Epithelial cell of esophagus (primary cell): ENCODE measurements at places on chromosomes 12 and 14.
A peak's percentile ranks its signal among the peaks of the same experiment; 100 is the strongest.

DNA sequence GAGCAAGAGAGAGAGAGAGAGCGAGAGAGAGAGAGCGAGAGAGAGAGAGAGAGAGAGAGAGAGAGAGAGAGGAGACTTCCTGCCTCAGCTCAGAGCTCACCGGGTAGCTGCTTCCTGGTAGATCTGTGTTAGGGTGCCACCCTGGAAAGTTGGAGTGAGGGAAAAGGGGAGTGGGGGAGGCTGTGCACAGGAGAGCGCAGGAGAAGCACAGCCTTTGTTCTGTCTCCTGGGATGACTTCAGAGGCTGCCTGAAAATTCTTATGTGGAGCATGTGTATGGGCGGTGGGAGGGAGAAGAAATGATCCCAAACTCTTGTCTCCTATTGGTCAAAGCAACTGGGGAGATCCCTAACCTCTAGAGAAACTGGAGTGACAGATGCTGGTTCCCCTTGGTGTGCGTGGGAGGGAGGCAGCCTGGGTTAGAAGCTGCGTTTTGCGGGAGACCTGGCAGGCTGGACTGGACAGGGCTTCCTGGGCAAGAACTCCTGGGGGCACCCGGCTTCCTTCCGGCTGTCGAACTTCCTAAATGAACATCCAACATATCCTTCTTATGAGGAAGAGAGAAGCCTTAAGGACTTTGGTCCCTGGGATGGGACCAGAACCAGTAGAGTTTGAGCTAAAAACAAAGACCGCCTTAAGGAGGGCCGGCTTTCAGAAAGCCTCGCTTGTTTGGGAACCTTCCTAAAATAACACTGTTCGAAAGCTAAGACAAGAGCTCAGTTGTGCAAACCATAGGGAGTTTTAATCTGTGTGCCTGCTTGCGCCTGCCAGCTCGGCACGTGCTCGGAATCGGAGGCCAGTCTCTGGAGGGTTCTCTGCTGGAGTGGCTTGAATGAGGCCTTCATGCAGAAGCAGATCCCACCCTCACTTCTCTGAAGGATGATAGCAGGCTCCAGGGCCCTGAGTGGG lies 30.4 kb upstream of the BEGAIN start:
- DNase-seq: no peak

GRCh38 chr12:62299617-62300016 lies 39.4 kb downstream of the USP15 start:
- DNase-seq: no peak

- no peak for DNase-seq
Measured at GRCh38 chr14:78721756-78722480, 551.7 kb downstream of the NRXN3 start.

DNA sequence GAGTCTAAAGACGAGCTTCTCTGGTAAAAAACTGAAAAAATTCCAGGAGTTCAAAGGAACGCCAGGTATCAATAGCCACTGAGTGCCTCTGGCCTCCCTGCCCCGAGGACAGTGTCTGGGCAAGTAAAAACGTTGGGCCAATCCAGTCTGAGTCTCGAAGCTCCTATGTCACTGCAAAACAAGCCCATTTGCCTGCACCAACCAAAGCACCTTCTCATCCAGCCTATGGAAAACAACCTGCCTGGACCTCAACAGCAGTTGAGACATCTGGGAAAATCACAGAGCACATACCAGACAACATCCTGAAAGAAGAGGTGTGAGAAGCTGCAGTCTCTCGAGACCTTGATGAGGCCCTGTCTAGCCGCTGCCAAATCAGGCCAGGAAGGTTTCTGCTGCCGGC lies 56.6 kb downstream of the RNF34 start:
- DNase-seq: peak; percentile 34

- no peak for DNase-seq
Measured at GRCh38 chr12:84624601-84625000, 288.0 kb downstream of the SLC6A15 start.

DNA sequence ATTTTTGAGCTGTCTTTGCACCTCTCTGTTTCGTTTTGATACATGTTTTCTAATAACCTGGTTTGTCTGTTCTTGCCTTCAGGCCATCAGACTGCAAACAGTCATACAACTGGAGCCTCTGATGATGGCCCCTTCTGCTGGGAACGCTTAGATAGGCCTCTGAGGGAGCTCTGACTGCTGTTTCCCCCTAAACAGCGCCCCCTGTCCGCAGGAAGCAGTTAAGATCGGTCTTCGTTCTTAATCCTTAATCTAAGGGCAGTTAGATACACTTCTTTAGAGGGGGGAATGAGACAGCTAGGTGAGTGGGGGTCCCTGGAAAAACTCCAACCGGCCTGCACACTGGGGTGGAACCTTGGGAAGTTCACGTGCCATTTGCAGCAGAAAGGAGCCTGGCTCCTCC lies 1338.8 kb upstream of the SEL1L start:
- DNase-seq: peak; percentile 15

DNA sequence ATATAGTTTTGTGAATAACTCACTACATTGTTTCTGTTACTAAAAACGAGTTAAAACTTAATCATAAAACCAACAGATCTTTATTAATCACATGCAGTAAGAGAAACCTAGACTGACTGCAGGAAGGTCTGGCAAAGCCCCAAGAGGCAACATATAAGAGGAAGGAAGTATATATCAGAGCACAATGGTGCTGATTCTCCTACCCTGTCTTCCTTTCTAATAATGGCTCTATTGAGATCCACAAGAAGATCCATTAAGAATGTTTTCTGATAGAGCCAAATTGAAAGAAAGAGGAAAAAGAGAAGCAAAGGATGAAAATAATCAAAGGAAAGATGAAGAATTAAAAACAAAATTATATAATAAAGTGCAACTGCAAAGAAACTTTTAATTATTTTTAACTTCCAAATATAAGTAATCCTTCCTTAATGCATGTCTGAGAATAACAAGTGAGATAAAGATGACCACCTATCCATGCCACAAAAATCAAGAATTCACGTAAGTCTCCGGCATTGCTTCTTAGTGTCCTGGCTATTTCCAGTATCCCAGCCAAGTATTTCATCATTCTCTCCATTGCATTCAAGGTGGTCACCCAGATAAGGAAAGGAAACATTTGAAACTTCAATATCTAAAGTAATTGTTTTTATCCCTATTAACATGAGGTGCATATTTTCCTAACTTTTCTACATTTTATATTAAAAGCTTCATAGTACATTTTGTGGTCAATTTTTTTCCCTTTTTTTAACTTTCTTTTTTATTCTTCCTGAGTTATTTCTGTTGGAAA lies 62.2 kb downstream of the SOX5 start:
- DNase-seq: peak; percentile 4

GRCh38 chr14:79947440-79948054 lies 263.8 kb downstream of the DIO2 start:
- DNase-seq: no peak

DNA sequence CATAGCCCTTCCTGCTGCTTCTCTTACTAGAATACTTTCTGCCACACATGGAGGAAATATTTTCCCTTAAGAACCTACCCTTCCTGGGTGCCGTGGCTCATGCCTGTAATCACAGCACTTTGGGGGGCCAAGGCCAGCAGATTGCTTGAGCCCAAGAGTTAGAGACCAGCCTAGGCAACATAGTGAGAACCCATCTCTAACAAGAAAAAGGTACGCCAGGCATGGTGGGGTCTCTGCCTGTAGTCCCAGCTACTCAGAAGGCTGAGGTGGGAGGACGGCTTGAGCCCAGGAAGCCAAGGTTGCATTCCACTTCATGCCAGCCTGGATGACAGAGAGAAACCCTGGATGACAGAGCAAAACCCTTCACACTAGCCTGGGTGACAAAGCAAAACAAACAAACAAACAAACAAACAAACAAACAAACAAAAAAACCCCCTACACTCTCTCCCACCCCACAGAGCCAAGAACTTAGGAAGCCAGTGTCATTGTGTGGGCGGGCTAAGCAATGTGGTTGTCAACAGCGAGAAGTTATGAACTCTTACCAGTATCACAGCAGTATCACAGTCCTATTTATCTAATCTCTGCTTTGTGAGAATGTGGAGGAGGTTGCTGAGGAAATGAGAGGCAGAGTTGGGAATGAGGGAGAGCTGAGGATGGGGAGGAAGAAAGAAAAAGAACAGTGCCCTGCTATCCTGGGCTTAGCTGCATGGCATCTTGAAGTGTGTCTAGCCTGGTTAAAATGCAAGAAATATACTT lies 53.8 kb upstream of the CLEC14A start:
- no peak for DNase-seq

DNA sequence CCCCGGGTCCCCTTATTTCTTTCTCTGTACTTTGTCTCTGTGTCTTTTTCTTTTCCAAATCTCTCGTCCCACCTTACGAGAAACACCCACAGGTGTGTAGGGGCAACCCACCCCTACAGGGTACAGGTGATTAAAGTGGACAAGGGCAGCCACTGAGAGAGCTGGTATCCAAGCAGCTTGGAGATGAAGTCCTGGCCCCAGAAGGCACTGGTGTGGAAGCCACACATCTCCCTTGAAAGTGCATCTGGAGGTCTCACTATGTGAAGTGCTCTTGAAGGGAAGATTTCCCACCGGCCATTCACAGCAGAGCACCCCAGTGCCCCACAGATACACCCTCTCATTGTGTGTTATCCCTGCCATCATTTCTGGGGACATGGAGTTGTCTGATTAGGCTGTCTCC lies 6.3 kb upstream of the BICD1 start:
- no peak for DNase-seq

- no peak for DNase-seq
Measured at GRCh38 chr12:119235197-119235751, 56.5 kb downstream of the HSPB8 start.

DNA sequence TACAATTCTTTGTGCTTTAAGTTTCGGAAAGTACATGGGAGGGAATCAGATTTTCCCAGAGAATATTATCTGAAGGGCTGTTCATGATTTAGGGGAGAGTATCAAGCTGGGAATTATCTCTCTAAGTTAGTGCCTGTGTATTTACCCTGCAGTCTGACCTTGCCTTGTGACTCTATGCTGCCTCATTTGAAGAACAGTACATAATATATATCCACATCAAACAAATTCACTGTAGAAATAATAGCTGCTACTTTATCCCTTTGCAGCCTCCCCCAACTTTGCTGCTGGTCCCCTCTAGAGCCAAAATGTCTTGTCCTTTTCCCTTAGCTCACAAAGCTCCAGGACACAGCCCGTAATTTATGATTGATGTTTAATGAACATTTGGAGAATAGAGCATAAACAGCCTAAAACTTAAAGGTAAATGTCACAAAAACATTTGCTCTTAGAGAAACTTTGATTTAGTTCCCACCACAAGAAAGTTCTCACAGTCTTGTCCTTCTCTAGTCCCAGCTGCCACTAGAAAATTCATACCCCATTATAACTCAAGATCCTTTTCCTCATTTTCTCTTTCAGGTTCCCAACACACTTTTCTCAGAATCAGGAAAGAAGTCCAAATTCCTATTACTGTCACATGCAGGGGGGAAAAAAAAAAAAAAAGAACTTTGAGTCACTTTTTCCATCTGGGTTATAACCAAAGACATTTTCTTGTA lies 1009.6 kb downstream of the FLRT2 start:
- no peak for DNase-seq

- DNase-seq: peak; percentile 7
Measured at GRCh38 chr14:50173891-50174290, 57.5 kb downstream of the SOS2 start.

DNA sequence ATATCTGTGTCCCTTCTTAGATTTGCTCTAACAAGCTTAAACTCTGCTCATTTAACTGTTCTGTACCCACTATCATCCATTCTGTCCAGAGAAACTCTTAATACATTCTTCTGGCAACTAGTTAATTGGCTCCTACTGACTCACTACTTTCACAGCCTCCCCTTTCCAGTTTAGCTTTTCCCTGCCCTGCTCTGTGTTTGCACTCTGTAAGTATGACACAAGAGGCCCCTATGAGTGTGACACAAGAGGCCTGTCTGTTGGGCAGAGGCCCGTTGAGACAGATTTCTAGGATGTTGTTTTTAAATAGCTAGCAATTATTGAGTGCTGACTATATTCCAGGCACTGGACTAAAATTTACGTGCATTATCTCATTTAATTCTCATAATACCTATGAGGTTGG lies 246.0 kb upstream of the DAAM1 start:
- peak; percentile 73 for DNase-seq

- DNase-seq: no peak
Measured at GRCh38 chr14:59117754-59118528, 70.5 kb upstream of the DAAM1 start.

GRCh38 chr12:113645603-113646002 lies 173.9 kb upstream of the LHX5 start:
- no peak for DNase-seq

DNA sequence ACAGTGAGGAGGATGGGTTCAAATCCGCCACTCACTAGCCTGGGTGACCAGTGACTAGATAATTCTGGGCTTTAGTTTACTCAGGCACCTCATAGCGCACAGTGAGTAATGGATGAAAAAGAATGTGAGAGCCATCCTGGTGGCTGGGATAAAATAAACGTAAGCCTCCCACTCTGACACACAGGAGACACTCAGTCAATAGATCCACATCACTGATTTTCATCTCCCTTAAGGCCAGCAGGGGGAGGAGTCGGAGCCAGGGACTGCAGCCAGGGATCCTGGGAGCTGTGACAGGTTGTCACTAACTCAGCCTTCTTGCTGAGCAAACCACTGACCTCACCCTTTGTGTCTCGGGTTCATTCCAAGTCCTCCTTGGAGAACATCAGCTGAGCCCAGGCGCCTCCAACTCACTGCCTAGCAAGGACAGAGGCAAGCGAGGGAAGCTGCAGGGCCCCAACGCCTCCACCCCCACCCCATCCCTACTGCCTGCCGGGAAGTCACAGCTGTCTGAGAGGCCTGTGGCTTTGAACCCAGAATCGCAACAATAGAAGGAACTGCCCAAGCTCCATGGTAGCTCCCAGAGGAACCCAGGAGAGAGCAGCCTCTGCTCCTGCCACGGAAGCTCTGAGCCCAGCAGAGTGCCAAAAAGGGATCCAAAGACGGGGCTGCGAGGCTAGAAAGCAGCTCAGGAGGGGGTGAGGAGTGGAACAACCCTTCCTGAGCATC lies 30.7 kb downstream of the PXN start:
- DNase-seq: peak; percentile 86

- peak; percentile 32 for DNase-seq
Measured at GRCh38 chr14:51860825-51861499, 550 bp downstream of the GNG2 start.

- peak; percentile 38 for DNase-seq
Measured at GRCh38 chr14:23539248-23540140, 12.1 kb downstream of the ZFHX2 start.

- DNase-seq: no peak
Measured at GRCh38 chr14:31487886-31488285, at the start of gene GPR33. GPR33 (minus strand) TSS chr14:31488039; CDS start chr14:31483965, 4,074 bp downstream.

GRCh38 chr12:101107032-101107763 lies 102.8 kb downstream of the SLC5A8 start:
- no peak for DNase-seq

GRCh38 chr12:124006085-124006845 lies 33.2 kb downstream of the ZNF664 start:
- DNase-seq: no peak

GRCh38 chr12:59164991-59165718 lies 244.9 kb upstream of the LRIG3 start:
- peak; percentile 83 for DNase-seq

DNA sequence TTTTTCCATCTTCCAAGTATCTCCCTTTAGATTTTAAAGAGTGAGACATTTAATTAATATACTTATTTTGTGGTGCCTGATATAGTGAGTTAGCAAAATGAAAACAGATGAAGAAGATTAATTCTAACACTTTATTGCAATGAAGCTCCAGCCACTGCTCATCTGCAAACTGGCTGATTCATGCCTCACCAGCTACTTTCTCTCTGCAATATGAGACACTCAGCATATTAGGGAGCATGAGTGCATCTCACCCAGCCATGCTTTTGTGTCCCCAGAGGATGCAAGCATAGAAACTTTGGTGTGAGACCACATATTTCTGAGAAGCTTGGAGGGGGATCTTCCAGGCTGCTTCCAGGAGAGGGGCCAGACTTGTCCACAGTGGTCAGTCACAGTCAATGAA lies 148.6 kb downstream of the BMP4 start:
- peak; percentile 11 for DNase-seq
